HTR-8/SVneo (cell line): ENCODE measurements at places on chromosomes 5 and 9.

- no peak for DNase-seq
Measured at GRCh38 chr9:89531766-89532165, 33.9 kb upstream of the SEMA4D start.

DNA sequence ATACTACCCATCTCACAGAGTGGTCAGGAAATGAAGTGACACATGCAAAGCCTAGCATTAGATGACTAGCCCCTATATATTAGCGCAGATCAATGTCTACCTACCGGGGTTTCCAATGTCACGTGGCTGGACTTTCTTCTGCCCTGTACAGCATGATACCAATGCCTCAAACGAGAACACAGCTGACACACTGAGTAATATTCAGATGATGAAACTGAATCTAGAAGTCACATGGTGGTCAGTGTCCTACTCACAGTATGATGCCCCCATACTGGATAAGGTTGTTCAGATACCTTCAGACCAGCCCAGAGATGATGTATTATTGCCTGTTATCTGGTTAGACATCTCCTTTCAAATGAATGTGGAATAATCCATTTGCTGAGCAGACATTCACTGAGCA is 71.1 kb upstream of the FRRS1L start:
- DNase-seq: no peak

DNA sequence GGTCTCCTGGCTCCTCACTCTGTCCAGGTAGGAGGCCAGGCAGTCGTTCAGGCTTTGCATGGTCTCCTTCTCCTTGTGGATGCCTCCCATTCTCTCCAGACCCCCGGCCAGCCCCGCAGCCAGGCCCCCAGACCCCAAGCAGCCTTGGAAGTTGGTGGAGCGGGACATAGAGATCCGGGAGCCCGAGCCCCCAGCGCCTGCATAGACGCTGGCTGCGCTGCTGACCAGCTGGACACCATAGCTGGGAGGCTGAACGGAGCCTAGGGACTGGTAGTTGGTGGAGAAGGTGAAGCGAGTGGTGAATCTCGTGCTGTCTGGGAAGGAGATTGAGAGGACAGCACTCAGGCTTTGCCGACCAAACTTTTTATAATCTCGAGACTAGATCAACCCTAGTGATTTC is 35.9 kb downstream of the FOXI1 start:
- DNase-seq: no peak

DNA sequence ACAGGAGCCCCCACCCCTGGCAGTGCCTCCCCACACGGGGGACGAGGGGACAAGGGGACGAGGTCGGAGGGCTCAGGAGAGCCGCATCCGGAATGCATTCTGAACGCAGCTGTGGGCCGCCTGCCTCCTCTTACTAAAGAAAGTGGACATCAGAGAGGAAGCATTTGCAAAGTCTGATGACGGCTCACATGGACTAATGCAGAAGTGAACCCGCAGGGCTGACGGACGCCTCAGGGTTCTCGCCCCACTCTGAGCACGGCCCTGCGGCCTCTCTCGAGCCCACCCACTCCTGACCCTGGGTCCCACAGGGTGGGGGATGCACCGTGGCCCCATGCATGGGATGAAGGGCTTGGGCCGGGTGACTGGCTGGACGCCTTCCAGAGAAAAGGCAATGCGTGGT is 5.9 kb downstream of the LPCAT1 start:
- no peak for DNase-seq

- DNase-seq: no peak
Measured at GRCh38 chr5:170154297-170154696, 48.6 kb downstream of the FOXI1 start.

GRCh38 chr5:88805151-88805784 is 77.7 kb downstream of the MEF2C start:
- no peak for DNase-seq

GRCh38 chr5:14528926-14529325 is 52.7 kb upstream of the OTULINL start:
- no peak for DNase-seq

- no peak for DNase-seq
Measured at GRCh38 chr9:116870566-116870965, 183.5 kb downstream of the TRIM32 start.

GRCh38 chr5:12246036-12246435 is 341.8 kb upstream of the CTNND2 start:
- peak; percentile 7 for DNase-seq

- no peak for DNase-seq
Measured at GRCh38 chr9:97548819-97549540, 47.5 kb downstream of the TMOD1 start.

- no peak for DNase-seq
Measured at GRCh38 chr9:1532171-1532570, 482.0 kb downstream of the DMRT2 start.

DNA sequence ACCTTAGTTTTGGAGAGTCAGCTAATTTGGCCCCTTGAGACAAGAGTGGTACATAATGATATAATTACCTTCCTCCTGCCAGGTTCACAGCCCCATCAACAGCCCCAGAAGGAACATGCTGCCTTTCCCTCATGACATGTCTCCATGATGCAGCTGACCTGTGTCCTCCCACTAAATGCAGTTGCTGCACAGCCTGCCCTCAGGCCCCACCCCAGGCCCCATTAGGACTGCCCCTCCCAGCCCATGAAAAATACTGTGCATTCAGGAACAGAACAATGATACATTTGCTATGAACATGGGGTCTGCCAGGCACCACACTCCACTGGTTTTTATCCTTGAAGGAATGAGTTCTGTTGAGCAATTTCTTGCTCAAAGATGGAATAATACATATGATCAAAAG is 176.4 kb downstream of the C5orf15 start:
- no peak for DNase-seq

GRCh38 chr5:103410172-103410571 is 151.6 kb downstream of the MACIR start:
- no peak for DNase-seq

GRCh38 chr5:168002116-168002515 is 289.3 kb upstream of the WWC1 start:
- DNase-seq: no peak

DNA sequence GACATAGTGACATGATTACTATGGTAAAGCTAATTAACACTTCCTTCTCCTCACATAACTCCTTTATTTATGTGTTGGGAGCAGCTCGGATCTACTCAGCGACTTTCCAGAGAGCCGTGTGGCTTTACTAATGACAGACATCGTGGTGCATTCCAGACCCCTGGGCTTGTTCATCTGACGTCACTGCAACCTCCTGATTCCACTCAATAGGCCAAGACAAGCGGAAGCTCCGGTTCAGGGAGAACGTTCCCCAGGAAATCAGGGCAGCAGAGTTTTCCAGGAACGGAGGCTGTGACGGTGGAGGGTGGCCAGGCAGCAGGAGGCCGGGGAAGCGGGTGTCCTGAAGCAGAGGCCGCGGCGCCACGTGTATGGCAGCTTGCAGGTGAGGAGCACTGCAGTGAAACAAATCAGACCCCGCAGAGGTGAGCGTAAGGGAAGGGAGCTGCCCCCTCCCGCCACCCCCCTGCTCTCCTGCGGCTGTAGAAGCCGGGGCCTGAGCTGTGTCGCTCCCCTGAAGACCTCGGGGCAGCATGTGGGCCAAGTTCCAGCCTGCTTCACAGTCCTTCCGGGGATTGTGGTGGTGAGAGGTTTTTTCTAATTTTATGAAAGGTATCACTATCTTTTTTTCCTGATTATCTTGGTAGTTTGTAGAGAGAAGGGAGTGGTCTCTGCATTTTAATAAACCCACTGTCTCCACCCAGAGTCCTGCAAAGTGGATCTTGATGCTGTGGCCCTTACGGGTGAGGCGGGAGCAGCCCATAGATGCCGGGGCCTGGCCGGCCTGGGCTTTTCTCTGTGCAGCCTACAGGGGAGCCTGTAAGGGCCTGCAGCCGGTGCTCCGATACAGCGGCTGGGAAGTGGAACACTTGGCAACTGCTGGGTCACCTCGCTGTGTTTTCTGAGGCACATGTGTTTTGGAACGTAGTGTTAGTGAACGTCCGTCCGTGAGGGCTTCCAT is 220.4 kb upstream of the IRX4 start:
- no peak for DNase-seq

DNA sequence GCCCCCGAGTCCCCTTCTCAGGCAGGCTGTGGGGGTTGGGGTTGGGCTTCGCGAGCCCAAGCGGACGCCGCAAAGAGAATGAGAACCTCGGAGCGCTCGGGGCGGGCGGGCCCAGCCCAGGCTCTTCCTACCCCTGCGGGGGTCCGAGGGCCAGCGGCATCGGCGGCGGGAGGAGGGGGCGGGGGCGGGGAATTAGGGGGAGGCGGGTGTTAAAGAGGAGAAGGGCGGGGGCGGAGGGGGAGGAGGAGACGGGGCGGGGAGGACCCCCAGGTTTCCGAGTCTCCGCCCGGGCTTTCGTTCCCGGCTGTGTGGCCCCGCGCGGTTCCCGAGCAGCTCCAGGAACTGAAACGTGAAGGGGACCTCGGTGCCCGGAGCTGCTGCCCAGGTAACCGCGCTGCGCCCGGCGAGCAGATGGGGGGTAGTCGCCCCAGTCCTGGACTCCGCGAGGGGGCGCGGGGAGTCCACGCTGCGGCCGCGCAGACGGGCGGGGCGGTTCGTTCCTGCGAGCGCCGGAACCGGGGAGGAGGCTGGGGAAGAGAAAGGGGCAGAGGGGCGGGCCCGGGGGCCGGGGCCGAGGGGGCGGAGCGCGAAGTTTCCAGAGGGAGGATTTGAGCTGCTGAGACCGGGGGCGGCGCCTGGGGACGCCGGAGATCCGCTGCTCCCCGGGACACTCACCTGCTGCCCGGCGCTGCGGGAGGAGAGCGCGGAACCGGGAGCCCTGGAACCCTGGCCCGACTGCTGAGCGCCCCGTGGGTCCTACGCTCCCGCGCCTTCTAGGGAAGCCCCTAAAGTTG is 38.4 kb upstream of the PLEKHG4B start:
- peak; percentile 88 for DNase-seq

DNA sequence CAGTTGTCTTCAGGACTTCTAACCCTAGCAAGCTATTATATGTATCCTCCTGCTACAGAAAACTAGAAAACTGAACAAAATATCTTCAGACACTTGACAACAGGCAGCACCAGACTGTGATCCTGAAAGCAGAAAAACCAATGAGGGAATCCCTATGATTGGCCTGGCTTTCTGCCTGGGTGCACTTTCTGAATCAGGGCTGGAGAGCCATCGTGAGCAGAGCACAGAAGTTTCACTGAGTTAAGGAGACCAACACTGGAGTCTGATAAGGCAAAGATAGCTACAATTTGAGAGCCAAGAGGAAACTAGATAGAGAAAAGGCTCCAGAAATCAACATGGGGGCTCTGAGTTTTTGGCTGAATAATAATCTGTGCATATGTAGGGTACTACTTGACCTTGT is 106.5 kb downstream of the FANCC start:
- no peak for DNase-seq

DNA sequence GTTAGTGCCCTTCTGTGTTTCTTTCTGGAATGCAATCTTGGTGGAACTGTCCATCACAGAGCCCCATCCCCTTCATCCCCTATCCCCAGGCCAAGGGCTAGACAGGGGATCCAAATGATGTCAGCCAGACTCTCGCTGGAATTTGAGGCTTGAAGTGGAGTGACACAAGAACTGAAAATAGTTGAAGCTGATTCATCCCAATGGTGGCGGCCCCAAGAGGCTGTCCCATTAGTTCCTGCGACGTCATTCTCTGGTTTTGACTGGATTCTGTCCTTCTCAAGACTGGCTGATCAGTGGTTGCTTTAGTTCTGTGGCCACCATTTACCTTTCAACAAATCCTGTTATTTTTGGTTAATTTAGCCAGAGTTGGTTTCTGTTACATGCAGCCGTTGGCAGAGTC is 59.9 kb downstream of the SUB1 start:
- DNase-seq: no peak

DNA sequence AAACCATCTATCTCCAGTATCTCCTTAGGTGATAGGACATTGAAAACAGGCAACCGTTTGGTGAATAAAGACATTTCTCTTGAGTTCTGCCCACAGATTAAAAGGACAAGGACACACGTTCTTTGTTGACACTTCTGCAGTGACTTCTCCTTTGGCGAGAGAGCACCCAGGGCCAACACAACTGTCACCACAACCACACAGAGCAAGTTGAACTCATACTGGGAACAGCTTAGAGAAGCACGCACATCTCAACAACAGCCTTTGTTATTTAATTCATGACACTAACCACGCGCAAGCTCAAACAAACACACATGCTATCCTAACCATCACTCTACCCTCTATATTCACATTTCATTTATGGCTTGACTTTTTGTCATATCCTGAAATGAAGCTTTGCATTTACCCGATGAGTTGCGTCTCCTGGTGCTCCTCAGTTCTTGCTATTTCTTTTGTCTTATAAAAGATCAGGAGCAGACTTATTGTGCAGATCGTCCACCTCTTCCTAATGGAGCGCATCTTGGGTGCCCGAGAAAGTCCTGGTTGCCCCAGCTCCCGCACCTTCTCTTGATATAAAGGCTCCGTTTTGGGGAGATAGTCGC is 543 bp downstream of the ST8SIA4 start:
- no peak for DNase-seq

DNA sequence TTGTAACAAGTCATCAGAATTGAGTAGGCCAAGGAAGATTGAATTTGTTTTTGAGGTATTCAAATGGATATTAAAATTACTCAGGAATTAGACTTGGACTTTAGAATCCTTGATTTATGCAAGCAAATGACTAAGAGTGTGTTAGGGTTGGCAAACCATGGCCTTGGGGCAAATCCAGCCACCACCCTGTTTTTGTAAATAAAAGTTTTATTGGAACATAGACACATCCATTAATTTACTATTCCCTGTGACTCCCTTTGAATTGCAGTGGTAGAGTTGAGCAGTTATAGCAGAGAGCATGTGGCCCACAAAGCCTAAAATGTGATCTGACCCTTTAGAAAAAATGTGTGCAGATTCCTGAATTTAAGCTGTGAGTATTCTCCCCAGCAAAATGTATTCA is 115.6 kb downstream of the WDR70 start:
- no peak for DNase-seq

DNA sequence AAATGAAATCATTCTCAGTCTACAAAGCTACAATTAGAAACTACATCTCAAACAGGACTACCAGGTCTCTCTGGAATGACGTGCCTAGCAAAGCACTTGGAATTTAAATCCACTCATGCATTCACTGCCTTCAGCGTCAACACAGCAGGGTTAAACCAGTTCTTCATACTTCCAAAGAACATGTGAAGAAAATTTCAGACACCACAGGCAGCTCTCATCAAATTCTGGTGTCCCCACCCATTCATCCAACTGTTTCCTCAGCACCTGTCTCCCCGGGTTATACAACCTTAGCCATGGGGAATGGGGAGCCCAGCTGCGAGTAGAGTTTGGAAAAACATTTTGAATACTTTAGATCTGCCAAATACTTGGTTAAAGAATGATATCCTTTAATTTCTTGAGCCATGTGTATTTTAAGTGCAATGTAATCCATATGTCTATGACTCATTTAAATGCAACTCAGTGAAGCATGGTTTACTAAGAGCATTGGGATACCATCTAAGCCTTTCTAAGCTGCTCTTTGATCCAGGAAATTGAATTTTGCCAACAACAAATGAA is 17.5 kb downstream of the ADAM19 start:
- no peak for DNase-seq

GRCh38 chr5:43042626-43043399 is 2.7 kb upstream of the ANXA2R start:
- no peak for DNase-seq
